Endodermal cell (in vitro differentiated cells): ENCODE measurements at places on chromosomes 1 and 21.
A peak's percentile ranks its signal among the peaks of the same experiment; 100 is the strongest.

DNA sequence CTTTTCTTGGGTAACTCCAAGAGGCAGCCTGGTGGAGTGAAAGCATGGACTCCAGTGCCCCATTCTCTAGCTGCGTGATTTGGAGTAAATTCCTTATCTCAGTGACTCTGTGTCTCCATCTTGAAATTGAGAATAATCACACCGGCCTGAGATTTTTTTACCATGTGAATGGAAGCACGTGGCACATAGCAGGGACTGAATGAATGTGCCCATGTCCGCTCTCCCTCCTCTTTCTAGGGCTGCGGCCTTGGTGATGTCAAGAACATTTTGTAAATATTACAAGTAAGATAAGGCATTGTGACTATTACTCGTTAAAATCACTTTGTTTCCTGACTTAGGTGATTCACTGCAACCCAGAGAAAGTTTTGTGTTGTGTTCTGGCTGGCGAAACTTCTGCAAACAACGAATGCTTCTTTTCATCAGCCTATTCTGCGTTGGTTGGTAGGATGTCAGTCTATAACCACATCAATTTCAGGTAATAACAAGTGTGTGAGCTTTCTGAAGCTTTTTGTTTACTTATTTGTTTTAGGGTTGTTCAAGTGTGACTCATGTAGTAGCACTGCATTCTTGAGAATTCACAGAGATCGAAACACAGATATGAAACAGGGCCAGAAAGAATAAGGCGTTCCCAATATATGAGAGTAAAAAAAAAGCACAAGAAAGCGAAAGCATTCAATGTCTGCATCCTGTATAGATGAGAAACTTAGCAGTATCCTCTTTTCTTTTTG is 135.7 kb upstream of the SLC45A1 start:
- H3K36me3 ChIP-seq: no peaks in the 10 kb centered on the region
- H3K27me3 ChIP-seq: no peaks in the 10 kb centered on the region
- H3K27ac ChIP-seq: no peak overlapping the region
- no peak overlapping the region for H3K4me3 ChIP-seq
- H3K4me1 ChIP-seq: peaks cover 9% of the 10 kb centered on the region
- DNase-seq: no peak

- no peaks in the 10 kb centered on the region for H3K4me1 ChIP-seq
- peak; percentile 71 for DNase-seq
- no peaks in the 10 kb centered on the region for H3K27me3 ChIP-seq
- H3K36me3 ChIP-seq: peaks cover 22% of the 10 kb centered on the region
- peak overlapping the region; percentile 92 for H3K27ac ChIP-seq
These were observed 1.0 kb downstream of the SLC35D1 start for GRCh38 chr1:67052741-67053534.

DNA sequence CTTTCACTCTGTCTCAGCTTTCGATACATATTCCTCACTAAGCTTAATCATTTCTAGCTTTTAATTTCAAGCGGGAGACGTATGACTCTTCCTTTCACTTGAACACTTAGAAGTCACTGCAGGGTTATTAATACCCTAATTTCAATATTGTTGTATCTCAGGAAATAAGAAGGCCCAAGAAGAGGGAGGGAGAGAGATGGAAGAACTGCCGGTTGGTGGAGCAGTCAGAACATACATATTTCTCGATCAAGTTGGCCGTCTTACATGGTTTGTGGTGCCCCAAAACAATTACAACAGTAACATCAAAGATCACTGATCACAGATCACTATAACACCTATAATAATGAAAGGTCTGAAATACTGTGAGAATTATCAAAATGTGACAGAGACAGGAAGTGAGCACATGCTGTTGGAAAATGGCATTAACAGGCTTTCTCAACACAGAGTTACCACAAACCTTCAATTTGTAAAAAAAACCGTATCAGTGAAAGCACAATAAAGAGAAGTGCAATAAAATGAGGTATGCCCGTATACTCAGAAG is 145.4 kb upstream of the HP1BP3 start:
- H3K4me3 ChIP-seq: no peak overlapping the region
- no peak overlapping the region for H3K27ac ChIP-seq
- H3K36me3 ChIP-seq: peaks cover 33% of the 10 kb centered on the region
- no peak for DNase-seq
- no peaks in the 10 kb centered on the region for H3K4me1 ChIP-seq
- H3K27me3 ChIP-seq: no peaks in the 10 kb centered on the region

DNA sequence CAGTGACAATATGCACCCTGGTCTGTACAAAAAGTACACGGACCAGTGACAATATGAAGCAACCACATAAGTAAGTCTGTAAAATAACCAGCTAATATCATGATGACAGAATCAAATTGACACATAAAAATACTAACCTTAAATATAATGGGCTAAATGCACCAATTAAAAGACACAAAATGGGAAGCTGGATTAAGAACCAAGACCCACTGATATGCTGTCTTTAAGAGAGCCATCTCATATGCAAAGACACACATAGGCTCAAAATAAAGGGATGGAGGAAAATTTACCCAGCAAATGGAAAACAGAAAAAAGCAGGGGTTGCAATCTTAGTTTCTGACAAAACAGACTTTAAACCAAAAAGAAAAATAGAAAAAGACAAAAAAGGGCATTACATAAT is 70.4 kb upstream of the VCAM1 start:
- H3K4me1 ChIP-seq: peaks cover 5% of the 10 kb centered on the region
- H3K4me3 ChIP-seq: peak overlapping the region; percentile 72
- DNase-seq: no peak
- no peak overlapping the region for H3K27ac ChIP-seq

- H3K4me3 ChIP-seq: no peak overlapping the region
- H3K36me3 ChIP-seq: no peaks in the 10 kb centered on the region
These were observed 3.7 kb upstream of the FGGY start for GRCh38 chr1:59293206-59293605.

DNA sequence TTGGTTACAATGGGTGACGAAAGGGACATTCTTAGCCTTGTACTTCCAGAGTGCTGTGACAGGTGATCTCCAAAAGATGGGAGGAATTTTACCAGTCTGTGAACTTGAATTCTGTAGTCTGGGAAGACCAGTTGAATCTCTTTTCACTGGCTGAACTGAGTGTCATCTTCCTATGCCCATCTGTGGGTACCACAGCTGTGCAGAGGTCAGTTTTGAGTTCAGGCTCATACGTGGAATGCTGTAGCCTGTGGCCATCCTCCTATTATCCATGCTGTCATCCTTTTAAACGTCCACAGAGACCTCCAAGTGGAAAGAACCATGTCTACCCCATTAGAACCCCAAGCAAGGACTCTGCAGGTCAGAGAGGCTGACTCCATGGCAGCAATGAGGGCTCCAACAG is 32.1 kb downstream of the TMEM51 start:
- no peaks in the 10 kb centered on the region for H3K27me3 ChIP-seq
- no peaks in the 10 kb centered on the region for H3K36me3 ChIP-seq
- peaks cover 22% of the 10 kb centered on the region for H3K4me1 ChIP-seq
- H3K27ac ChIP-seq: no peak overlapping the region
- no peak for DNase-seq
- H3K4me3 ChIP-seq: no peak overlapping the region

DNA sequence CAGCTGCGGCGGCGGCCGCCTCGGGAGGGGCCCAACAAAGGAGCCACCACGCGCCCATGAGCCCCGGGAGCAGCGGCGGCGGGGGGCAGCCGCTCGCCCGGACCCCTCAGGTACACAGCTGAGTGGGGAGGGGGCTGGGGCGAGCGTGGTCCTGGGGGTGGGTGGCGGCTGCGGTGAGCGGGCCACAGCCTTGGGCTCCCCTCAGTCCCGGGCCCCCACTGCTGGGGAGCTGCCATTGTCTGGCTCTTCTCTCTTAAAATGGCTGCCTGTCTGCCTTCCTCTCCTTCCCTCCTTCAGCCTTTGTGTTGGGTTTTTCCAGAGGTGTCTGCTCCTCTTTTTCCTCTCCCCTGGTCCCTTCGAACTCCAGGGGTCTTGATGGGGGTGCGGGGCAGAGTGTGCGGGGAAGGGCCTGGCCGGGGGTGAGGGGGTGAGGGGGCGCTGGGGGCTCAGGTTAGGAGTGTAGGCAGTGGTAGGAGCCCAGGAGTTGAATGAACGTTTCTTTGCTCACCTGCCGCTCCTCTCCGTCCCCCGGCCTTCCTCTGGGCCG is 1.7 kb downstream of the ARID1A start:
- peaks cover 26% of the 10 kb centered on the region for H3K4me1 ChIP-seq
- peak overlapping the region; percentile 90 for H3K27ac ChIP-seq
- DNase-seq: peak; percentile 58
- peak overlapping the region; percentile 87 for H3K4me3 ChIP-seq

- peaks cover 5% of the 10 kb centered on the region for H3K4me1 ChIP-seq
- no peak for DNase-seq
- H3K27me3 ChIP-seq: no peaks in the 10 kb centered on the region
- H3K36me3 ChIP-seq: no peaks in the 10 kb centered on the region
- H3K4me3 ChIP-seq: no peak overlapping the region
These were observed 39.9 kb downstream of the PEX14 start for GRCh38 chr1:10514490-10515235.

DNA sequence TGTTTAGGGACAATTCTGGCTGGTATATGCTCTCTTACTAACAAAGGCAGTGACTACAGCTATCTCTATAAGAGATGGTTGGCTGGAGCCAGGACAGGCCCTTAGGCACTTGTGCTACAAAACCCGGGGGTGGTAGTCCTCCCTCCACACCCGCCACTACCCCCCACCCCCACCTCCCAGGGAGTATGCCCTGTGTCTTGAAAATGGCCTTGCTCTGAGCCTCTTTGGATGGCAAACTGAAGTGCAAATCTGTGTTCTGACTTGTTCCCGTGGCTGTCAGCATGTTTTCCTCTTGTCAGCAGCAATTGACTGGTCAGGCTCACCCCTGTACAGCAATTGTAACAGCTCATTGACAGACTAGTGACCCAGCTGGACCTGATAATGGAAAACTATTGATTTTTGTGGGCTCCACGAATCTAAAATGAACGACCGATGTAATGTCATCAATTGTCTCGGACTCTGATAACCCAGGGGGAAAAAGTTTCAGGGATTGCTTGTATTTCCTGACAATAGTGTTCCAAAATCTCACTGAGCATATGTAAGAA is 139.4 kb upstream of the BARHL2 start:
- H3K4me1 ChIP-seq: no peaks in the 10 kb centered on the region
- no peaks in the 10 kb centered on the region for H3K36me3 ChIP-seq
- DNase-seq: no peak
- peaks cover 17% of the 10 kb centered on the region for H3K27me3 ChIP-seq
- H3K27ac ChIP-seq: no peak overlapping the region
- H3K4me3 ChIP-seq: no peak overlapping the region

DNA sequence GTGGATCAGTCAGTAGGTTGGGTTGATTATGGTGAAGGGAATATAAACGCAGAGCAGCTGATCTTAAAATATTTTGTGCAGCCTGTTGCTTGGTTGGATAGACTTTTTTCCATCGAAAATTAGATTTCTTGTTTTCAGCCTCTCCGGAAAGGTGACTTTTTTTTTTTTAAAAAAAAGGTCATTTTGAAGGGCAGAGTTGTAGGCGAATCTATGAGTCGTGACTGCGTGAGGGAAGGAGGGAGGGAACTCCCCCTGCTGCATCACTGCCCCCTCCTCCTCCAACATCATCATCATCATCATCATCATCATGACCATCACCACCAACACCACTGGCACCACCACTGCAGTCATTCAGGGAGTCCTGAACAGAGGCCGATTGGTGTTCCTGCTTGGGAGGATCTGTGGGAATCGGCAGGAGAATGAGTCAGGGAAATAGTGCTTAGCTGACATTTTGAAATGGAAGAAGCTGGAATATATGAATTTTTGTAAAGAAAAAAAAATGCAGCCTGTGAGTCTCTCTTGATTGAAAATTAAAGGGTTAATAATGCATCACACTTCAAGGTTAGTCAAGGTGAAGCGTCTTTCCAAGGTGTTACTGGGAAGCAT is 1.2 kb downstream of the ATP1B1 start:
- peaks cover 11% of the 10 kb centered on the region for H3K4me1 ChIP-seq
- DNase-seq: no peak
- no peak overlapping the region for H3K27ac ChIP-seq
- peaks cover 17% of the 10 kb centered on the region for H3K36me3 ChIP-seq

DNA sequence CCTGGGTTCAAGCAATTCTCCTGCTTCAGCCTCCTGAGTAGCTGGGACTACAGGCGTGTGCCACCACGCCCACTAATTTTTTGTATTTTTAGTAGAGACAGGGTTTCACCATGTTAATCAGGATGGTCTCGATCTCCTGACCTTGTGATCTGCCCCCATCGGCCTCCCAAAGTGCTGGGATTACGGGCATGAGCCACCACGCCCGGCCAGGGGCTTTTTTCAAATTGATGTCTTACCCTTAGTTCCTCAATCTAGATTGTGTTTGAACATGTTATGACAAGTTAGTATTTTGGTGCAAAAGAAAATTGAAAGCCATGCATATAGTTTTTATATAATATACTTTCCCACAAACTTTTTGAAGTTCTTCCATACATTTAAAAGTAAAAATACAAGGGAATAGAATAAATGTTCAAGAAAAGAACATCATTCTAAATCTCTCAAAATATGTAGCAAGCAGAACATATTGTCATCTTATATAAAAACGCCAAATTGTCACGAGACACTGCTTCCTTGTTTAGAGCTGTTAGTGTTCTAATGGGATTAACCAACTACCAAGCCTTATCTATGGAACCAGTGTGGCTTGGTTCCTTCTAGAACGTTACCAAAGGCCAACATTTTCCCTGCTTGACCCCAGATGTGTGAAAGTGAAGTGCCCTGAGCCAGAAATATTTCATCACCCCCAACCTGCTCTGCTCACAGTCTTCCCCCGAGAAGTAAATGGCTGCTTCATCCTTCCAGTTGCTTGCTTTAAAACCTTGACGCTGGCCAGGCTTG is 9.5 kb upstream of the PLEKHM2 start:
- H3K27ac ChIP-seq: no peak overlapping the region
- peaks cover 5% of the 10 kb centered on the region for H3K4me1 ChIP-seq
- no peaks in the 10 kb centered on the region for H3K27me3 ChIP-seq
- H3K4me3 ChIP-seq: no peak overlapping the region
- DNase-seq: peak; percentile 6

GRCh38 chr1:179029321-179029759 is 3.6 kb downstream of the FAM20B start:
- H3K27me3 ChIP-seq: no peaks in the 10 kb centered on the region
- H3K27ac ChIP-seq: no peak overlapping the region

GRCh38 chr1:165497069-165498013 is 46.5 kb upstream of the LRRC52 start:
- no peak for DNase-seq
- H3K27ac ChIP-seq: no peak overlapping the region
- H3K4me1 ChIP-seq: no peaks in the 10 kb centered on the region
- H3K36me3 ChIP-seq: no peaks in the 10 kb centered on the region
- H3K4me3 ChIP-seq: no peak overlapping the region

- no peaks in the 10 kb centered on the region for H3K4me1 ChIP-seq
- no peaks in the 10 kb centered on the region for H3K27me3 ChIP-seq
- H3K4me3 ChIP-seq: no peak overlapping the region
These were observed 215.5 kb upstream of the VAMP3 start for GRCh38 chr1:7555391-7556185.
